ENCODE measurements at places on chromosomes 1 and 21. TPM values are rescaled to one million over a fixed set of nuclear protein-coding genes. Genes with fewer than 3 reads are reported as not detected.

GRCh38 chr1:3468236-3469103 is 14.0 kb downstream of the ARHGEF16 start:
- DNase-seq = no peak

The UBXN10 gene
- 1.2 TPM for total RNA-seq

The SPATA1 gene
- 0.98 TPM for total RNA-seq

DNA sequence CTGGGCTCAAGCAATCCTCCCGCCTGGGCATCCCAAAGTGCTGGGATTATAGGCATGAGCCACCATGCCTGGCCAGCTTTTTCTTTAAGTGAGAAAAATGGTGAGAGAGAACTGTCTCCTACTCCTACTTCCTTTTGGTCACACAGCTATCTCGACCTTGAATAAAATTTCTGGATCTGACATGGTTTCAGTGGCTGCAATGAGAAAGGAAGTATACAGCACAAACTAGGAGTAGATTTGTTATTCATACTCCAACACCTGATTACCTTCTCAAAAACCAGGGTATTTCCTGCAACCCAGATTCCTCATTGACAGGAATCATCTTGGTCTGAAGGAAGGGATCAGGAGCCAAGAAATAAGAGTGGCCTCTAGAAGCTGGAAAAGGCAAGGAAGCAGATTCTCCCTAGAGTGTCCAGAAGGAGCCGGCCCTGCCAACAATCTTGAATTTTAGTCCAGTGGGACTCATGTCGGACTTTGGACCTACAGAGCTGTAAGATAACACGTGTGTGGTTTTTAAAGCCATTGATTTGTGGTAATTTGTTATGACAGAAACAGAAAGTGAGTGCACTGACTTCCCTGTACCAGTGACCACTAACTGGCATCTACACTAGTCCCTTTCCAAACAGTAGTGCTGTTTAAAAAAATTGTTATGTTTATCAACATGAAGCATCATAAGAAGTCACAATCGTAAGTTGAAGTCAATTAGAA is 516.6 kb downstream of the SMYD3 start:
- DNase-seq = no peak

DNA sequence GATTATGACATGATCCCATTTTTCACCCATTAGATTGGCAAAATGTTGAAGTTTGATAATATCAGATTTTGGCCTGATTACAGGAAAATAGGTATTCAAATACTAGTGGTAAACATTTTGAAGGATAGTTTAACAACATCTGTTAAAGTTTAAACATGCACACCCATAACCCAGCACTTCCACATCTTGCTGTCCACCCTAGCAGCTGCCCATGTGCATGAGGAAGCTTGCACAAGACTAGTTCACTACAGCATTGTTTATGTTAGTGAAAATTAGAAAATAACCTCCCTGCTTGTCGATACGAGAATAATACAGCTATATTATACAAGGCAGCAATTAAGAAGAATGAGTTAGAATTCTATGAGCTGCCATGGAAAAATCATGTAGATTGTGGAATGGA is 127.6 kb downstream of the C1orf21 start:
- no peak for DNase-seq

GRCh38 chr1:27135541-27136235 is 19.2 kb downstream of the SLC9A1 start:
- no peak for DNase-seq

GRCh38 chr21:45574081-45574501 is 31.9 kb upstream of the SLC19A1 start:
- no peak for DNase-seq

DNA sequence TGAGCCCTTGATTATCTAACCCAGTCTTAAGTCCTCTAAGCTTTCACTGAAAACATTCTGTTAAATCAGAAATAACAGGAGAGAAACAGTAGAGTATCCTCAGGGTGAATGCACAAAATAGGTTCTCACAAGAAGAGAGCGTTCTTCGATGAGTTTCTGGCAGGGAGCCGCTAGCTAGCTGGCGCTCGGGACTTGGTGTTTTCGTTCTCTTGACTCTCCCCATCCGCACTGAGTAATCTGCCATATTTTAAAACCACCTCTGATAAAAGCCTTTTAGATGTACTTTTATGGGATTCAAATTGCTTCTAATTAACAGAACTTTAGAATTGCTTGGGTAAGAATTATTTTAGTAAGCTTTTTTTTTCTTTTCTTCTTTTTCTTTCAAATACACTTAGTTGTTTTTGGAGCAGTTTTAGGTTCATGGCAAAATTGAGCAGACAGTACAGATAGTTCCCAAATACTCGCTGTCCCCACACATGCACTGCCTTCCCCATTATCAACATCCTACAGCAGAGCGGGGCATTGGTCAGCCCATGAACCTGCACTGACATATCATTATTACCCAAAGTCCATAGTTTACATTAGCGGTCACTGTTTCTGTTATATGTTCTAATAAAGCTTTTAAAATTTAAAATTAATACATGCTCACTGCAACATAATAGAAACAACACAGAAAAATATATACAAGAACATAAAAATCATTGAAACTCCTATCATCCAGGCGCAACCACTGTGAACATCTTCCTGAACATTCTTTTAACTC is 35.4 kb downstream of the PRDM2 start:
- no peak for DNase-seq

The TIPRL gene
- total RNA-seq = 49.2 TPM

- no peak for DNase-seq
Observed at GRCh38 chr1:31961536-31961935, 23.4 kb upstream of the PTP4A2 start.

The LYPD8 gene
- not detected for total RNA-seq

The SUCO gene
- total RNA-seq = 37.2 TPM

DNA sequence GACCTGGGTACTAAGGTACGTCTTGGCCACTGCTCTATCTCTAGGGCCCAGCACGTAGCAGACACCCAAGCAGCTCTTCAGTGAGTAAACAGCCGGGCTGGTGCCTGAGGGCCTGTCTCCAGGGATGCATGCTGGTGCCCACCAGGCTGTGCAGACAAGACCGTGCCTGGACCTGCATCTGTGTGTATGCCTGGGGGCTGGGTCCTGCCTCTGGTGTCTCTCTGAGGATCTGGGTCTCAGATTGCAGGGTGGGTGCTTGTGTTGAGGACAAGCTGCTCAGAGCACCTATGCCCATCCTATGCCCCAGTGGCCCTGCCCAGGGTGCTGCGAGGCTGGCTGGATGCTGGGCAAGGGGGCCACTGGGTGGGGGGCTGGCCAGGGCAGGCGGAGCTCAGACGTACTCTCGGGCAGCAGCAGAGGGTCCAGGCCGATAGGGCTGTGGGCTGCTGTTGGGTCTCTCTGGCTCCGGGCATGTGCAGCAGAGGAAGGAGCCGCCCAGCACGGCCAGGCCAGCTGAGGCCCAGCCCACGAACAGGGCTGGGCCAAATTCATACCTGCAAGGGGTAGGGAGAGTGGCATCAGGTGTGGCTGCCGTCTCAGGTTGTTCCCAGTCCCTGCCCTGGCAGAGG is 4.4 kb downstream of the CLDN19 start:
- no peak for DNase-seq

GRCh38 chr1:33257772-33258712 is 1.8 kb downstream of the ZNF362 start:
- DNase-seq = no peak

Data from activated CD4-positive, alpha-beta T cell treated with anti-CD3 and anti-CD28 coated beads, Interleukin-2, amount 10 ng/mL, durations not matched to agents 24 days and 14 days (primary cell).